ENCODE measurements at places on chromosomes 5 and 9. TPM values are rescaled to one million over a fixed set of nuclear protein-coding genes. Genes with fewer than 3 reads are reported as not detected.
A peak's percentile ranks its signal among the peaks of the same experiment; 100 is the strongest.

GRCh38 chr9:38047301-38048251 is 21.5 kb downstream of the SHB start:
- DNase-seq: peak; percentile 96
- peaks cover 32% of the 10 kb centered on the region for H3K4me1 ChIP-seq
- peak overlapping the region; percentile 87 for H3K27ac ChIP-seq
- H3K27me3 ChIP-seq: no peaks in the 10 kb centered on the region

DNA sequence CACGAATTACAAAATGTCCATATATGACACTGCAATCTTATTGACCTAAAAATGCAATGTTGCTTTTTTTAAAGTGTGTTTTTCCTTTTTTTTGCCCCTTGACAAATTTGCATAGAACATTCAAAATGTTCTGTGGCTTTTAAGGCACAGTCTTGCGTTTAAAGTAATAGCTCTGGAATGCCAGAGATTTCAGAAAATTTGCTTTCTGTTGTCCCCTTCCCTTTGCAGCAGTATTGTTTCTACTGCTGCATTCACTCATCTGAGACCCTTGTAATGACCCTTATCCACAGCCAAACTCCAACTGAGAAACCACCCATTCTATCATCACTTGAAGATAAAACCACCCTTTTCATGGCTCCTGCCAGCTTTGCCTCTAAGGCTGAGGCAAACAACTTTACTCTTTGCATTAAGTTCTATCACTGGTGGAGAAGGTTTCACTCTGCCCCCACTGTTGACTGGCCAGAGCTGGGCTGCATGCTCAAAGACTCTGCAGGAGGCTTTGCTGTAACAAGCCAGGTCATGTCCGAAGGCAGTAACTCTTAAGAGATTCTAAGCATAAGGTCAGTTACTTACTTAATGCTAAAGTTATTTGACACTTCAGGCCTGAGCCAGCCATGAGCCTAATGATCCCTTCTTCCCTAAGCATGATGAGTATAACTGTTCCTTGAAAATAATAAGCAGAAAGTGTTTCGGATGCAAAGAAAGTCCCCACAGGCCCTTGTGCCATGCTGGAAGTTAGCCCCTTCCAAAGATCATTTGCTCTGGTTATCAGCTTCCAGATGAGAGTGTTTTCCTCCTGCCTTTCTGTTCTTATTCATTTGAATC is 101.9 kb downstream of the CD180 start:
- H3K27ac ChIP-seq: peak overlapping the region; percentile 88
- H3K4me1 ChIP-seq: peaks cover 31% of the 10 kb centered on the region
- no peaks in the 10 kb centered on the region for H3K36me3 ChIP-seq
- DNase-seq: peak; percentile 72
- H3K4me3 ChIP-seq: peak overlapping the region; percentile 60
- H3K27me3 ChIP-seq: no peaks in the 10 kb centered on the region

GRCh38 chr5:150496534-150496933 is 11.4 kb upstream of the NDST1 start:
- H3K4me3 ChIP-seq: no peak overlapping the region
- H3K4me1 ChIP-seq: peaks cover 67% of the 10 kb centered on the region
- H3K27ac ChIP-seq: peak overlapping the region; percentile 90

GRCh38 chr9:121279776-121280388 is 11.9 kb downstream of the GSN start:
- no peaks in the 10 kb centered on the region for H3K27me3 ChIP-seq
- H3K4me3 ChIP-seq: no peak overlapping the region
- no peaks in the 10 kb centered on the region for H3K36me3 ChIP-seq
- peaks cover 79% of the 10 kb centered on the region for H3K4me1 ChIP-seq

DNA sequence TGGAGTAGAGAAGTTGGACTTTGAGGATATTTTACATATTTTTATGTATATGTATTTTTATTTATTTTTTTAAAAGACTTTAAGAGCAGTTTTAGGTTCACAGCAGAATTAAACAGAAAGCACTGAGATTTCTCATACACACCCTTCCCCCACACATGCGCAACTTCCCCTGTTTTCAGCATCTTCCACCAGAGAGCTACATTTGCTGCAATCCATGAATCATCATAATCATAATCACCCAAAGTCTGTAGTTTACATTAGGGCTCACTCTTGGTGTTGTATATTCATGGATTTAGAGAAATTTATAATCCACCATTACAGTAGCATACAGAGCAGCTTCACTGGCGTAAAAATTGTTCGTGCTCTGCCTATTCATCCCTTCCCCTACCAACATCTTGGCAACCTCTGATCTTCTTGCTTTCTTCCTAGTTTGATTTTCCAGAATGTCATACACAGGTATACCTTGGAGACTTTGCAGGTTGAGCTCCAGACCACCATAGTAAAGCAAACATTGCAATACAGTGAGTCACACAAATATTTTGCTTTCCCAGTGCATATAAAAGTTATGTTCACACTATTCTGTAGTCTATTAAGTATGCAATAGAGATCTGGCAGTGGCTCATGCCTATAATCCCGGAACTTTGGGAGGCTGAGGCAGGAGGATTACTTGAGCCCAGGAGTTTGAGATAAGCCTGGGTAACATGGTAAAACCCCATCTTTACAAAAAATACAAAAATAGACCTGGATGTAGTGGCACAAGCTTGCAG is 9.6 kb upstream of the CCDC171 start:
- no peak overlapping the region for H3K27ac ChIP-seq
- no peaks in the 10 kb centered on the region for H3K36me3 ChIP-seq
- no peak overlapping the region for H3K4me3 ChIP-seq
- H3K27me3 ChIP-seq: no peaks in the 10 kb centered on the region
- no peaks in the 10 kb centered on the region for H3K4me1 ChIP-seq

DNA sequence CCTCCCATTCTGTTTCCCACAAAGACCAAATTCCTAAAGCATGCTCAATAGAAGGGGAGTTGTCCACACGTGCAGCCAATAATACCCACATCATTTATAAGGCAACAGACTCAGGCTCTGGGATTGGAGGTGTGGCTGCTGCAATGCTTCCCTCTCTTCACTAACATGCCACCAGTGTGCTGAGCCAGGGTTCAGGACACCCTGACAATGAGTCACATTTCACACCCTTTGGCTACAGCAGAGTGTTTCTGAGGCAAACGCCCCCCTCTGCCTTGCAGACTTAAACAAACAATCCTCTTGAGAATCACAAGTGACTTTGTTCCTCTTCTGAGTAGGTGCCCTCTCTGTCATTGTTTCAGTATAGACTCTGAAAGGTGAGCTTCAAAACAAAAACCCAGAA is 189.3 kb upstream of the TLE4 start:
- H3K36me3 ChIP-seq: no peaks in the 10 kb centered on the region
- H3K27me3 ChIP-seq: no peaks in the 10 kb centered on the region
- no peaks in the 10 kb centered on the region for H3K4me1 ChIP-seq
- DNase-seq: no peak

- no peak overlapping the region for H3K27ac ChIP-seq
- H3K4me1 ChIP-seq: peaks cover 39% of the 10 kb centered on the region
- no peak for DNase-seq
- H3K27me3 ChIP-seq: no peaks in the 10 kb centered on the region
Observed at GRCh38 chr5:138870611-138871010, 4.5 kb downstream of the LRRTM2 start.

DNA sequence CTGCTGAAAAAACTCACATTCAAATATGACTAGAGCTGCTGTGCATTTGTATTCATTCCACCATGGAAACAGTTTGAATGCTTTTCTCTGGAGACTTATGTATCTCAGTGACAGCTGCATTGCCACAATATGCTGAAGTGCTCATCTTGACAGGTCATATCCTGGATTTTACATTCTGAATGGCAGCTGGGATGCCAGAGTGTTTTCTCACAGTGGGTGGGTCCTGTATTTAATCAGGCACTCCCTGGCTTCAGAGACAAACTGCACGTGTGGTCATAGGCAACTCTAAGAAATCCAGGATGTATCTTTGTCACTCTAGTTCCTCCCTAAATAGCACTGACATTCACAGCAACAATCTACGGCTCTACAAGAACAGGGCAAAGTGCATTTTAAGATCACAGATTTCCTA is 75.6 kb downstream of the ST8SIA4 start:
- H3K4me1 ChIP-seq: no peaks in the 10 kb centered on the region
- H3K27ac ChIP-seq: no peak overlapping the region
- no peaks in the 10 kb centered on the region for H3K36me3 ChIP-seq
- peak; percentile 16 for DNase-seq
- no peak overlapping the region for H3K4me3 ChIP-seq
- no peaks in the 10 kb centered on the region for H3K27me3 ChIP-seq

- H3K36me3 ChIP-seq: no peaks in the 10 kb centered on the region
- no peaks in the 10 kb centered on the region for H3K27me3 ChIP-seq
- H3K4me3 ChIP-seq: no peak overlapping the region
- H3K4me1 ChIP-seq: peaks cover 24% of the 10 kb centered on the region
- H3K27ac ChIP-seq: no peak overlapping the region
Observed at GRCh38 chr9:87796196-87796595, 70.3 kb downstream of the CTSL start.

GRCh38 chr5:141040093-141040770 is 10.9 kb upstream of the PCDHB1 start:
- peak; percentile 31 for DNase-seq
- no peaks in the 10 kb centered on the region for H3K36me3 ChIP-seq
- no peak overlapping the region for H3K27ac ChIP-seq
- no peaks in the 10 kb centered on the region for H3K4me1 ChIP-seq
- no peaks in the 10 kb centered on the region for H3K27me3 ChIP-seq

DNA sequence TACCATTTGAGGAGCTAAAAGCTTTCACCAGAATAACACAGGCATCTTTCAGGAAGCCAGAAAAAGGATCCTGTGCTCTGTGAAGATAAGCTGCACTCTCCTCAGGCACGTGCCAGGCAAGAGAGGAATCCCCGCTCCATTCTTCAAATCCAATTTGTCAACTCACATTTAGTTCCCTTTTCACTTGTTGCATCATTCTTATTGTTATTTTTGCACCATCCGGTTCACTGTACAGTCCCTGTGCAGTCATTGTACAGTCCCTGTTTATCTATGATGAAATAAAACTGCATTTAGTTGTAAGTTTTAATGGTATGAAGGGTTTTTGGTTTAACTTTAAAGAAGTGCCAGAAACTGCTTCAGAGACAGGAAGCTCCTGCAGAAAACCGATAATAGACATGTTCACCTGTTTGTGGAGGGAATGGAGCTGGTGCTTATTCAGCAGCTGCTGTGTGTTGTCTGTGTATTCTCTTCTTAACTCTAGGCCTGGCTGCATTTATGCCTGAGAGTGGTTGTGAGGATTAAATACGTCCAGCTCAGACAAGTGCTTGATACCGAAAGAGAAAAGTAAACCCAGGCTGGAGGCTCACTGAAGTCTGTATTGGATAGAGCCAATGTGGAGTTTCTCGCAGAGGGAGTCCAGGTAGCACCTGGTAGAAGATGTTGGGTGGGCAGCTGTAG is 22.4 kb downstream of the IFNW1 start:
- no peak for DNase-seq
- H3K4me1 ChIP-seq: no peaks in the 10 kb centered on the region
- H3K4me3 ChIP-seq: no peak overlapping the region
- no peaks in the 10 kb centered on the region for H3K36me3 ChIP-seq
- H3K27ac ChIP-seq: no peak overlapping the region

Gene FBP2
- polyA plus RNA-seq: not detected

Gene CEL
- polyA plus RNA-seq: 0.13 TPM

Gene PIP5K1B
- not detected for polyA plus RNA-seq

All from GM23248 (cell line).